Right renal cortex interstitium (tissue), 3 donors: ENCODE measurements at places on chromosomes 7 and 10. TPM values are rescaled to one million over a fixed set of nuclear protein-coding genes. Genes with fewer than 3 reads are reported as not detected.

Gene MOSPD3
- 24.0 TPM for polyA plus RNA-seq

Gene SEMA3D
- 41.6 TPM for polyA plus RNA-seq

Gene NPC1L1
- polyA plus RNA-seq, result 2.5 TPM

GRCh38 chr10:128725531-128725930 is 599.3 kb upstream of the MKI67 start:
- no peak for DNase-seq

DNA sequence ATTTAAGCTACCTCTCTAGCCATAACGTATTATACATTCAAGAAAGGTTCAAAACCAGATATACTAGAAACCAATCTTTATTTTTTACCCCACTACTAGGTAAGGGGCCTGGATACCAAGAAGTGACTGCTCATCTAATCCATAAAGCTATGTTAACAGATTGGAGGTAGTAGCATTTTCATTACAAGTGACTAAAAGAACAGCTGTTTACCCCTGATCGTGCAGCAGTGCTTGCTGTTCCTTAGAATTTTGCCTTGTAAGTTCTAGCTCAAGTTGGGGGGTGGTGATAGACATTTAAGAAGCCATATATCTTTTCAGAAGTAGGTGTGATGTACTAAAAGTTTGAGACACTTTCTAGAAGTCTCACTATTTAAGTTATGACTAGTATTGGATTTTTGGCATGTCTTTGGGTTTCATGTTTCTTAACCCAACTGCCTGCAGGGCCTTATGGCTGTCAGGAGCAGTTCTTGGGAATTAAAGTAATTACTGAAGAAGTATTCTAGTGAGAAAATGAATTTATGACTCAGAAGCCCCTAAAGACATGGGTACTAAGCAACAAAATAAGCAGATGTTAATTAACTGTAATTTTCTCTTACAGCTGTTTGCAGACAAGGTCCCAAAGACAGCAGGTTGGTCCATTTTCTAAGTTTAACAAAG is 2.3 kb downstream of the PPIA start:
- no peak for DNase-seq

DNA sequence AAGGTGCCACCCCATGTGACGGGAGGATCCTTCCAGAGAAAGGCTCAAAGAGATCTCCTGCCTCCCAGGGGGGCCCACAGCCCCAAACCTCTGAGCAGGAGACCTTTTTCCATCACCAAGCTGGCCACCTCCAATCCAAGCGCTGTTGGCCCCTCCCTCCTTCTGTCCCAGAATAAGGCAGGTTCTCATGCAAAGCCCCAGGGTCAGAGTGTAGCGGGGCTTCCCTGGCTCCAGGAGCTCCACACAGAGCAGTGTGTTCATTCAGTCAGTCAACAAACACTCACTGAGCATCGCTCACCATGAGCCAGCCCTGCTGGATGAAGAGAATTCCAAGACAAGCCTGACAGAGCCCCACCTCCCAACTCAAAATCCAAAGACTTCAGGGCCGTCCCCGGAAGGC is 39.0 kb downstream of the TNRC18 start:
- DNase-seq, result no peak

DNA sequence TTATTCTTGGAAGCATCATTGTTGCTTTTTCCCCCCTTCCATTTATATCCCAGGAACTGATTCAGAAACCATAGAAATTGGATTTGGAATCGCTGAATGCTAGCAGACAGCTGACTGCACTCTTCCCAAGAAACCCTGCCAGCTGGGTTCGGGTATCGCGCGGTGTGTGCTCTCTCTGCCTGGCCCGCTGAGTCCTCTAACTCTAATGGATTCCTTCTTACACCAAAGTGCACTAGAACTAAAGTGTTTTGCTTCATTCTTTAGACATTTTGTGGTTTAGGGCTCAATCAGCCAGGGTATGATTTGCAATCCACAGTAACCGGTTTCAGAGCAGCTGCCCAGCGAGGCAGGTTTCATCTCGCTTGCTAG is 92.2 kb downstream of the EGFR start:
- DNase-seq, result no peak

GRCh38 chr10:43131906-43132305 is 6.3 kb upstream of the CSGALNACT2 start:
- no peak for DNase-seq

DNA sequence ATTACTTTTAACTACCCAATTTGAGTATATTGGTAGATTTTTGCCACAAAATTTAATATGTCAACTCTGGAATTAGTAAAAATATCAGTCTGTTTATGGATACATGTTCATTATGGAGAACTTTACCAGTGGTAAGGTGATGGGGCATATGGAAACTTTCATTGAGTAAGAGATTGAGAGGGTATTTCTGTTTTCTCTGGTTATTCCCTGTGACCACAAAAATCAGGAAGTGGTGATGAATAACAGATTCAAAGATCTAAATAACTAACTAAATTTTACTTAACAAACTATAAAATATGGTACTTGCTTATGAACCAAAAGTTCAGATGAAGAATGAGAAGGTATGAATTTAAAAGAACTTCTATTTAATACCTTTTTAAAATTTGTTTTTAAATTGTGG is 22.1 kb upstream of the STEAP4 start:
- DNase-seq, result no peak

- DNase-seq, result no peak
These were observed 122.0 kb downstream of the PLCE1 start for GRCh38 chr10:94115725-94116124.

- peak; percentile 95 for DNase-seq
These were observed at the start of gene AGFG2 for GRCh38 chr7:100538654-100539435. TSS of gene AGFG2 (plus strand) at chr7:100539203. CDS start at chr7:100539347, 144 bp downstream.
